DMS 273 treated with DMSO at 0.1 percent for 48 hours (cell line): ENCODE measurements at places on chromosomes 1 and 21.
A peak's percentile ranks its signal among the peaks of the same experiment; 100 is the strongest.

DNA sequence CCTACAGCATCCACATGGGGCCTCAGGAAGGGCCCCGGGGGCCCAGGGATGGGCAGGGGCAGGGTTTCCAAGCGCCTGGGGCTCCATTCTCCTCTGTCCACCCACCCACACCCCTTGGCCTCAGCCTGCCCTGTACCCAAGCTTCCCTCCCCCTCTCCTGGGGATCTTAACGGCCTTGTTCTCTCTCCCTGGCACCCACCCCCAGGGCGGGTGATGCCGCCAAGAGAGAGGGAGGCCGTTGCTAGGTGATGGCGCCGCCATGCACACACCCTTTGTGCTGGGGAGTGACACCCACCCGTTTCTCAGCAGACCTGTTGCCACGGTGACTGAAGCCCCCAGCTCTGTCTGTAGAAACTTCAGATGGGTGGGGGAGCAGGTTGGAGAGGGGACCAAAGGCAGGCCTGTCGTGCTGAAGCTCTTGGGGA, 7.6 kb downstream of the GPR37L1 start:
- DNase-seq = no peak

DNA sequence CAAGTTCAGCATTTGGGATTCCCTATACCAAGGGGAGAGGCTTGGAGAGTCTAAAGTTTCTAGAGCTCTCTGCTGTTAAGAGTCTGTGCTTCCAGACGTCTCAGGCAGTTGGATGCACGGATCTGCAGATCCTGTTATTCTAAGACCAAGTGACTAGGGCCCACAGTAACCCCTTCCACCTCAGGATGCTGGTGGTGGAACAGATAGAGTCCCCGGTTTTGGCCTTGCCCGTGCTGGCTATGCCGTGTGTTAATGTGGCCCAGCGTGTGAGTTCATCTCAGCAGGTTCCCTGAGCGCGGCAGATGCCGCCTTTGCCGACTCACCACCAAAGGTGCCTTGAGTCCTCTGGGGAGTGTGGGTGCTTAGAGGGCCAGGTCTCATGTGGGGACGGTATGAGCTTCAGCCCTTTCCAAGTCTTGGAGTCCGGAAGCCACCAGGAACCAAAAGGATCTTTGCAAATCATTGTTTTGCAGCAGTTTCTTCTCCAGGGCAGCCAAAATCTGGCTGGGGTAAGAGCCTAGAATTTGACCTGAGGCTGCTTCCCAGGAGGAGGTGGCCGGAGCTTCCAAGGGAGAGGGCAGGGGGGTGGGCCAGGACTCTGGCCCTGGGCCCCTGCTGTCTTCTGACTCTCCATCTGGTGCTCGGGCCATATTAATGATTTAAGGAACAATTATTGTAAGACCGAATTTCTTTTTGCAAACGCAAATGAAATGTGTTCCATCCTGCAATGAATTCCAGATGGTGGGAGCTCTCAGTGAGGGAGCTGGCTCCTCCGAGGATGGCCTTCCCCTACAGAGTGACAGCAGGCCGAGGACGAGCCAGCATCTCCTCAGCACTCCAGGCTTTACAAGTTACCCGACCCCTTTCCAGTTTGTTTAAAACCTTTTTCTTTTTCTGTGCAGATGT, 205.7 kb downstream of the FOXD2 start:
- DNase-seq = no peak

DNA sequence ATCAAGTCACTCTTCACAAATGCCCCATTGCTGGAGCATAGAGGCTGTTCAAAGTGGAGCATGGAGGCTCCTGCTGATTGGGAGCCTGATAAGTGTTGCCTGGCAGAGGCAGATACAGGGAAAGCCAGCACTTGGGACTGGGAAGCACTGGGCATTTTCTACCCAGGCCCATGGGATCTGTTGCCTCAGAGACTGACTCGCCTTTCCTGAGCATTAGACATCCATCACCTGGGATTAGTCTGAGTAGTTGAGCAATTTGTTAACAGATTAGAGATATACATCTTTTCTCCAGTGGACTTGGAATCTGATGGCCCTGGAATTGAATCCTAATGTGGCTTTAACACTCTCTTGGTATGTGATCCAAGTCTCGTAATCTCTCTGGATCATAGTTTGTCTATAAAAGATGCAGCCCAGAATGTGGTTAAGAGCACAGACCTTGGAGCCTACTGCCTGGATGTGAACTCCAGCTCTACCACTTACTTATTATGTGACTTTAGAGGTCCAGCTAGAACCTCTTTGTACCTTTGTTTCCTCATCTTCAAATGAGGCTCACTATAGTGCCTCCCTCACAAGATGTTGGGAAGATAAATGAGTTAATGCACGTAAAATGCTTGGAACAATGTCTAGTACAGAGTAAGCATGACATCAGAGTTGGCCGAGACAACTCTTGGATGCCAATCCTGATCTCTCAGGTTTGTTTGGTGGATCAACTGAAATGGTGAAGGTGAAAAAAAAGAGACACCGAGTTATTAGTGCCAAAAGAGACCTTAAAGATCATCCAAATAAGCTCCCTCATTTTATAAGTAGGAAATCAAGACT, 38.3 kb upstream of the NRDC start:
- DNase-seq = no peak

- no peak for DNase-seq
These were observed 158.2 kb downstream of the TGFBR3 start for GRCh38 chr1:91727763-91728162.

GRCh38 chr1:87615491-87615890, 286.8 kb downstream of the LMO4 start:
- DNase-seq = no peak

DNA sequence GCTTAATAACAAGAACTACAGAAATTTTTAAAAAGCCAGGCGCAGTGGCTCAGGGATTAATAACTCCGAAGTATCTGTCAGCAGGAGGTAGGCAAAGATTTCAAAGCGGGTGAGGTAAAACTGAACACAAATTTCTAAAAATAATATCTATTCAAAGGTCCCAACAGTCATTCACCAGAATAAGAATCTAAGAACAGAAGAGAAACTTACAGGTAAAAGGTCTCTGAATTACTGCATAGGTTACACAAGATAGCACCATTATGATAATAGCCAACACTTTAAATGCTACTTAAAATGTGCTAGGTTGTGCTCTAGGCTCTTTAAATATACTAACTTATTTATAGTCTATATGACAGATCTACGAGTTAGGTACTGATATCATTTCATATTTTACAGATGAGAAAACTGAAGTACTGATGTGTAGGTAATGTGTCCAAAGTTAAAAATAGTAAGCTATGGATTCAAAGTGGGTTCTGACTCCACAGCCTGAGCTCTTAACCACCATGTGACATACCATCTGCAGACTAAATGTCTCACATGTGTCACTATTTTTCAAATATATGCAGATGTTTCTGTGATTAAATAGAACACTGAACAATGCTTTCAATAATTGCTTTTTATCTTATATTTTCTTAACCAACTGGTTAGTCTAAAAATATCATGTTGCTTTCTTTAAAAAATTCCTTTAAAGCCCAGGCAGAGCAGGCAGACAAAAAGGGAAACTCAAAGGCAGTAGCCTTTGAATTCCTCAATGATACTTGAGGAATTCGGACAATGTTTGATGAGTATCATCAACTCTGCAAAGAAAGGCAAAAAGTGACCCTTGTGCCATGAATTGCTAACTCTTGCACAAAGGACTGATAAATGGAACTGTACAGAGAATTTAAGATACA, 80.5 kb upstream of the TTC39A start:
- peak; percentile 32 for DNase-seq

DNA sequence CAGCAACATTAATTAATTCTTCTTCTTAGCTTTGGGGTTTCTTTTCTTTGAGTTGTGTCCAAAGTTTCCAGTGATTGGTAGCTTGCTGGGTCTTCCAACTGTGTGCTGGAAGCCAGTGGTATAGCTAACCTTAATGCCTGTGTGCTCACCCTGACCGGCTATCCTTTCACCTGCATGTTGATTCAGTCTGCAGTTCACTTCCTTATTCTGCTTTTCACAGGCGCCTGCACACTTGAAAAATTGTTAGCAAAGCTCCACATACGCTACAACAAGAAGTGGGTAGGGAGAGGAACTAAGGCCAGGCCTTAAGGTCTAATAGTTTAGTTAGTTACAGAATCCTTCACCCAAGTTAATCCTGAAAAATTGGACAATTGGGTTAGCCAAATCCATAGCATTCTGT, 35.7 kb downstream of the NCF2 start:
- DNase-seq = no peak

DNA sequence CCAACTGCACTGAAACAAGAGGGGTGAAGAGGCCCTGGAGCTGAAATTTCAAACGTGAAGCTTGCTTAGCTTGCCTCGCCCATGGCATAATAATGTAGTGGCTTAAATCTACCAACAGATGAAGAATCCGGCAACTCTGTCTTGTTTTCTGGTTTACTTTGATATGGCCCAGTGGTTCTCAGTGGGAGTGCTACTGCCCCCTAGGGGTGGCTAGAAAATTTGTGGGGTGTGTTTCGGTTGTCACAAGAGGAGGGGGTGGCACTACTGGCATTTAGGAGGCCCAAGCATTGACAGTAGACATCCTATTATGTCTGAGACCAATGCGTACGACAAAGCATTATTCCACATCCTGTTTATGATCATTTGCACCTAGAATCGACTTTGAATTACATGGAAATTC, 51.9 kb upstream of the C8B start:
- no peak for DNase-seq

GRCh38 chr1:79614762-79615161, 608.2 kb upstream of the ADGRL4 start:
- DNase-seq = no peak

DNA sequence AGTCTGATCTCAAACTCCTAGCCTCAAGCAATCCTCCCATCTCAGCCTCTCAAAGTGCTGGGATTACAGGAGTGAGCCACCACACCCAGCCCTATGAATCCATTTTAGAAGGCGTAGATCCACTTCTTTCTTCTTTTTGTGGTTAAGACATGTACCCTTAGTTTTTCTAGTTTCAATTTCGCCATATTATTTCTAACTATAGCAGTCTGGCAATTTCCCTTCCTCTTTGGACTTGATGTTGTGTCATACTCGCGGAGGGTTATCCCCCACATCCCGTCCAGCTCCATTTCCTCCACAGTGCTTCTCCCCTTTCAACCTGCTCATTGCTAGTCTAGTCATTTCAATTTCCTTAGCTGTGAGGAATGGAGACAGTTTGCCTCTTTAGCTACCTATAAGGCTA, 5.2 kb upstream of the LRRC8D start:
- DNase-seq = no peak

DNA sequence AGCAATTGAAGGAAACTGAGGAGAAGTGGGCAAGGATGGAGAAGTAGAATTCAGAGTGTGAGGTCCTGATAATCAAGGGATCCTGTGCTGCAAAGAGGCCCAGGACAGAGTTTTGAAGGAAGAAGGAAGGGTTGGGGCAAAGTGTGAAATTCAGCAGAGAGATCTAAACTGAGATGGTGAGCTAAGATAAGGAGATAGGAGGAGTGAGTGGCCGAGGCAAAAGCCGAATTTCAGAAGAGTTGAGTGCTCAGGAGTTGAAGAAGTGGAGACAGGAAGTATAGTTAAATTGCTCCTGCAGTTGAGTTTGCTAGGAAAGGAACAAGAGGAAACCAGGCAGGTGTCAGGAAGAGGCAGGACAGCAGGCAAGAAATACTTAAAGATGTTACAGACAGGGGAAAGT, 16.4 kb upstream of the MAPKAPK2 start:
- no peak for DNase-seq

DNA sequence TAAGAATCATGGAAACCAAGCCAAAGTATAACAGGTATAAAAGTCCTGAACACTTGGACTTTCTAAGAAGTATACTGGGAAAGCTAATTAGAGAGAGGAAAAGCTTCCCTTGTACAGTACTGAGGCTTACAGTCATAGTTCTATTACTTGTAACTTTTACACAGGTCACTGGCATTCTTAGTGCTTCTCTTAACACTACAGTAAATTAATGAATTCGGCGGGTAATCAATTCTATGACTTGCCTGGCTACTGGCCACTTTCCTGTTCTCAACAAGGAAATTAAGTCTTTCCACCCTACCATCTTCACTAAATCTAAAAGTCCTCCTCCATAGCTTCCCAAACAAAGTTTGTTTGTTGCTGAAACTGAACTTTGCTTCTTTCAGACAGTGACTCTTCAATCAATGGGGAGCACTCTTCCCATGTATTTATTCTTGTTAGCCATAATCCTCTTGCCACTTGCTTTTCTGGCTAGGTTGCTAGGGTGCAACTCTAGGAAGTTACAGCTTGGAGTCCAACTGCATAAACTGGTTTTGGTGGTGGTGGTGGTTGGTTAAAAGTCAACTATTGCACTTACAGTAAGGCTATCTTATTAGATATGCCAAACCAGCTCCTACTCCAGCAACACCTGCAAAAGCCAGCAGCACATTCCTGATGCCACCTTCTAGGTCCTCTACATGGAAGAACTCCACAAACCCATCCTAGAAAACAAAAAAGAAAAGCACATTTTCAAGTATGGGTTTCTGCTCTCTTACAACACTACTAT, 2.4 kb downstream of the MCL1 start:
- DNase-seq = no peak

DNA sequence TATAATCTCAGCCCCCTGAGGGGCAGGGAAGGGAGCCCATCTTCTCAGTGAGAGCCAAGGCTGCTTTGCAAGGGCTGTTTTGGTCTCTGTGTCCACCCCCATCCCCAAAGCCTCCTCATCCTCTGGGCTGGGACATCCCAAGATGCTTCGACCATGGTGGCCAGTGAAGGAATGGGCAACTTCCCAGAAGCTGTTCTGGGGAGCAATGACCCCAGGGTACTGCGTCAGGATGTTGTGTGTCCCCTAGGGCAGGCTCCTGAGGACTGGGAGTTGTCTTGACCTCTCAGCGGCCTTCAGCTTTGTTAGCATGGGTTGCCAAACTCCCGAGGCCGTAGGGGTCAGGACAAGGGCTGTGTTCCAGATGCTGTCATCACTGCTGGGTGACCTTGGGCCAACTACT, 238.4 kb upstream of the POU3F1 start:
- no peak for DNase-seq

- DNase-seq = no peak
These were observed 19.3 kb downstream of the DHCR24 start for GRCh38 chr1:54867717-54868057.

DNA sequence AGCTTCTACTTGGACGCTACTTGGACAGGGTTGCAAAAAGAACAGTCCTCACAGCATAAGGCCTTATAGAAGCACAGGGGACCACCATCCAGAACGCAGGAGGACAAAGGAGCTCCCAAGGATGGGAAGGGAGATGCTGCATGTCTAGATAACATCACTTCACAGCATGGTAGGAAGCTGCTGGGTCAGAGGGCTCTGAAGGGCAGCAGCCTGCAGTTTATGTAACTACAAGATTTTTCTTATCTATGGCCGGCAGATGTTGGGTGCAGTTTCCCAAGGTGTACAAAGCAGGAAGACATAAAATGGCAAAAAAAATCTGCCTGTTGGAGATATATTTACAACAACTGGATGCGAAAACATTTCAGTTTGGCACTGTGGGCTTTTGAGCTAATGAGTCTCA, 45.3 kb upstream of the SLC5A9 start:
- no peak for DNase-seq
